ENCODE measurements at places on chromosomes 1 and 21. TPM values are rescaled to one million over a fixed set of nuclear protein-coding genes. Genes with fewer than 3 reads are reported as not detected.

- no peak for DNase-seq
Measured at GRCh38 chr1:66357478-66358197, 176.3 kb upstream of the SGIP1 start.

Gene AMY2A
- not detected for total RNA-seq

Gene GJA5
- 189 TPM for total RNA-seq

DNA sequence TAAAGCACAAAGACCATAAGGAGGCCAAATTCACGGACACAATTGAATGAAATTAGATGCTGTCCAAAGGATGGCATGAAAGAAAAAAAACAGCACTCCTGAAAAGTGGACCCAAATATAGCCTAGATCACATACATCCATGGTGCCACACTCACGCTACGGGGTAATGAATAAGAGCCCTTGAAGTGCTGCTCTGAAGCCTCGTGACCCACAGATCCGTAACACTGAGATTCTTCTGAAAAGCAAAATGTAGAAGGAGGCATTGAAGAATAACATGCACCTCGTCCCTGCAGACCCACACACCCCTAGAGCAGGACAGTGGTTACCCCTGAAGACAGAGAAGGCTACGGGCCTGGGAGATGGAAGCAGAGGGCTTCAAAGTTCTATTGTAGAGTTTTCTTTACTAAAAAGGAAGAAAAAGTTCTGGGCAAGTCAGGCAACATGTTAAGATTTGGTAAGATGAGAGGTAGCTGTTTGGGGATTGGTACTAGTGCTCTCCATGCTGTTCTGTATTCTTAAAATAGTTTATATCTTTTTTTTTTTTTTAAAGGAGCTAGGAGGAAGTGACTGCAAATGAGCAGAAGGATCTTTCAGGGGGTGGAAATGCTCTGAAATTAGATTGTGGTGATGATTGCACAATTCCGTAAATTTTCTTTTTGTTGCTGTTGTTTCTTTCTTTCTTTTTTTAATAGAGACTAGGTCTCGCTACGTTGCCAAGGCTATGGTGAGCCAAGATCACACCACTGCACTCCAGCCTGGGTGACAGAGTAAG, 4.1 kb upstream of the ITGB2 start:
- DNase-seq = no peak

Gene FMO4
- 2.4 TPM for total RNA-seq

GRCh38 chr1:245693941-245694752, 539.4 kb downstream of the KIF26B start:
- no peak for DNase-seq

DNA sequence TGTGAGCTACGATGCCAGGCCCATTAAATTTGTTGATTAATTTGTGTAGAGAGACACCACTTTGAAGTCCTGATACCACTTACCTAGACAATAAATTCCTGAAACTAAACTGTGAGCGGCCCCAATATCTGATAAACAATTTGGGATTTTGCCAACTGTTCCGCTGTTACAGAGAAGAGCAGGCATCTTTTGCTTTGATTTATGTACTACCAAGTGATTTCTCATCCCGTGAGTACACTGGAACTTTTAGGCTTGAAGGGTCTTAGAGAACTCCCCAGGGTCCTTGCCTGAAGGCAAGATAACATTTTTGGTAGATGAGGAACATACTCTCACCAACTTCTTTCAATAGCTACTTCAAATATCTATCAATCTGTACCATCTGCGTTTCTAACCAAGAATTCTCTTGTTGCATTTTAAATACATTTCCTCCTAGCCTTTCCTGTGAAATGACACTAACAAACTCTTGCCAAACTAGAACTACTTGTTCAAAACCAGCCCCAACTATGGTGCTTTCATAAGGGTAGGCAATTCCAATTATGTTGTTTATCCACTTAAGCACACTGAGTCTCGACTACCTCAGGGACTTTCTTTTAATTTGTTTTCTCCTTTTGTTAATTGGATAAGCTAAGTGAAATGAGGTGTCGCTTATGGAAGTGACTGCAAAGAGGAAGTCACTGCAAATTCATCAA, 23.2 kb upstream of the SLC30A1 start:
- no peak for DNase-seq

Gene CCDC185
- total RNA-seq = not detected

Gene RAVER2
- total RNA-seq = 11.9 TPM

Gene PLA2G5
- 0.77 TPM for total RNA-seq

- DNase-seq = no peak
Measured at GRCh38 chr1:57325117-57325516, 98.7 kb downstream of the DAB1 start.

DNA sequence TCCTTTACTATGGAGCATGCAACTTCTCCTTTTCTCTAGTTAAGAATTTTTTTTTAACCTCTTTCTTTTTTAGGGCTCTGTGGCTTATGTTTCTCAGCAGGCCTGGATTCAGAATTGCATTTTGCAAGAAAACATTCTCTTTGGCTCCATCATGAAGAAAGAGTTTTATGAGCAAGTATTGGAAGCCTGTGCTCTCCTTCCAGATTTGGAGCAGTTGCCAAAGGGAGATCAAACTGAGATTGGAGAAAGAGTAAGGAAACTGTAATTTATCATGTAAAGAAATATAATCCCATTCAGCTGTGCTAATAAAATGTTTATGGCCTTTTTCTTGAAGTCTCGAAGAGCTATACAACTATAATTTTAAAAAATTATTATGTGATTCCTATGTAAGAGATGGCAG, 70.1 kb downstream of the HSPA13 start:
- DNase-seq = no peak

- DNase-seq = no peak
Measured at GRCh38 chr1:69269491-69269890, 298.2 kb upstream of the LRRC7 start.

- DNase-seq = no peak
Measured at GRCh38 chr1:103171041-103171590, 62.8 kb upstream of the COL11A1 start.

DNA sequence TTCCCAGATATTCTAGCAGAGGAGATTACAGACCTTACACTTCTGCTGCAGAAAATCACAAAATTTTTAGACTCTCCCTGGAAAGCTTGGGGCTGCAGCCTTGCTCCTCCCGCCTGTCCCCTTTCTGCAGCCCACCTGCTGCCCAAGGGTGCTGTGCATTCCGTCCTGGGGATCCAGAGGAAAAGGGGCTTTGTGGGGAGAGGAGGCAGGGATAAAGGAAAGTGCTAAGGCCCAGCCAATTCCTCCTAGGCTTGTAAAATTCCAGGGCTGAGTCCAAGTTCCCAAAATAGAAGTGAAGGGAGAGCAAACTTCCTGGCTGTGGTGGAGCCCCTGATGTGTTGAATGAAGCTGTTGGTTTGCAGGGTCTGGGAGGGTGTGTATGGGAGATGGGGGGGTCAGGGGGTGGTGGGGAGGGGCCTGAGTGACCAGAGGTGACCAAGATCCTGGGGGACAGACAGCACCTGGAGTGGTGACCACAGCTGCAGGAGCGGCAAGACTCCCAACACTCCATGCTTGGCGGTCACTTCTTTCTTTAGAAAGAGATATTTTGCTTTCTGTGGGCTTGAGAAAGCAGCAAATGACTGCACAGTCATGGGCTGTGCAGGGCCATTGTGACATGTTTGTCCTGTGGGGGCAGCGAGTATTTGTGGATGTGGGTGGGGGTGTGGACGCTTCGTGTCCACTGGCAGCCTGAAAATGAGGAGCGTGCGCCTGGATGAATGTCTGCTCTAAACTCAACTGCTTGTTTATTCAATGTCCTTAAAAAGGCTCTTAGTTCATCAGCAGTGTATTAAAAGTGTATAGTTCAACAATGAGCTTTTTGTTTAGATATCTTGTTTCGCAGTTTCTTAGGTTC, 68.4 kb downstream of the TLR5 start:
- no peak for DNase-seq

DNA sequence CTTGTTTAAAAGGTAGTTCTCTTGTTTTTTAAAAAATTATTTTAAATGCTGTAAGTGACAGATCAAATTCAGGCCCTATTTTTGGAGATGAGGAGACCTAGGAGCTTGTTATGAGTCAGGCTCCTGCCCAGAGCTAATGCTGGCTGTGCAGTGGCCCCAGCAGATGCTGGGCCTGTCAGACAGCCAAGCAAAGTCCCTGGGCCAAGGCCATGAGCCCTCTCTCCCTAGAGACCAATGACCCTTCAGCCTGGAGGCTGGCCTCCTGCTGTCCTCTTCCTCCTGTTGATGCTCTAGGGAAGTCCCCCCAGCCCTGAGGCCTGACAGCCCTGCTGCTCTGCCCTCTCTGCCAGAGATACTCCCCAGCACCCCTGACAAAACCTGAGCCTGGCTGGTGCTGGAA, 128.1 kb upstream of the CTTNBP2NL start:
- DNase-seq = no peak

- no peak for DNase-seq
Measured at GRCh38 chr1:24708938-24709337, 36.3 kb upstream of the CLIC4 start.

DNA sequence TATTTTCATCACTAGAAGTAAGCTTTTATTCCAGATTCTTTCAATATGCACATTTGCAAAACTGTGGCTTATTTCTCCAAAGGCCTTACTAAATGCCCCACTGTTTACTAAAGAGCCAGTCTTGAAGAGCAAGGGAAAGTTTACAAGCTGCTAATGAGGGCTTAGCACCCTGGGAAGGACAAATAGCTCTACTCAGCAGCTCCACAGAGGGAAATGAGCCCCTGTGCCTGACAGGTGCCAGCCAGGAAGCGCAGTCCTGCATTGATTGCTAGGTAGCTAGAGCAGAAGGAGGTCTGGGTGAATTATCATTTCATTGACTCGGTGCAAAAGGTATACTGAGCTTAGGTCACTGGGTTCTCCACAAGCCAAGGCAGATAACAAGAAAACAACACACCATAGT, 307.0 kb downstream of the SETD4 start:
- no peak for DNase-seq
